ENCODE measurements at places on chromosomes 7 and 10. TPM values are rescaled to one million over a fixed set of nuclear protein-coding genes. Genes with fewer than 3 reads are reported as not detected.

Gene PDZD8
- 26.3 TPM for total RNA-seq

Gene FEZF1
- total RNA-seq: not detected

Gene CUBN
- total RNA-seq: 4.8 TPM

Gene AKR1E2
- 22.6 TPM for total RNA-seq

Gene NEUROG3
- not detected for total RNA-seq

Gene MSS51
- total RNA-seq: 2.7 TPM

Gene NPY4R2
- total RNA-seq: 0.37 TPM

Gene SLC29A4
- 5.6 TPM for total RNA-seq

Gene AKR1C4
- not detected for total RNA-seq

Gene CHN2
- total RNA-seq: 1.5 TPM

Gene FGFR2
- total RNA-seq: 9.2 TPM

Gene FRA10AC1
- 25.8 TPM for total RNA-seq

Gene PPP1R9A
- total RNA-seq: 0.51 TPM

Gene SPDYE5
- total RNA-seq: not detected

Gene KCP
- total RNA-seq: 0.30 TPM

Gene SHTN1
- 2.9 TPM for total RNA-seq

Gene MARVELD1
- total RNA-seq: 49.9 TPM

Gene CCL24
- not detected for total RNA-seq

Gene OR9A2
- not detected for total RNA-seq

Measured in smooth muscle cell of the umbilical artery (primary cell).